ENCODE measurements at places on chromosomes 2 and 18.

DNA sequence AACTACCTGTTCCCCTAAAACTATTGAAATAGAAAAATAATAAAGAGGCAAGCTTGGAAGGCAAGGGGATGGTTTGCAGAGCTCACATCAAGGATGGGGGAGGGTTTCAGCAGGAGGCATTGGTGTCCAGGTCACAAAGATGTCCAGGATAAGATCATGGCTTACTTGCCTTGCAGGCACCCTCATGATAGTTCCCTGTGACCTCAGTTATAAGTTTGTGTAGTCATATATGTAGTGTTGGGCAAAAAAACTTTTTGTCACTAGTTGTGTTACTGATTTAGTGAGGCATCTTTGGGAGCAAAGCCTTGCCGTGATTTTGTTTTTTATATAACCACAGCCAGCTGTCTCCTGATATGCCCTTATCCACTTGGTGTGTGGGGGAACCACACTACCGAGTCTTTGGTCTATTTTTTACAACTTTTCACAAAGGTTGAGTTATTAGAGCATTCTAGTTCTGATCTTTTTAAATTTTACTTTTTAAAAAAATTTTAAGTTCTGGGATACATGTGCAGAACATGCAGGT is 53.3 kb downstream of the IL1R2 start:
- H3K27me3 ChIP-seq: no peaks in the 10 kb centered on the region
- H3K4me1 ChIP-seq: no peaks in the 10 kb centered on the region
- no peak overlapping the region for H3K4me3 ChIP-seq
- H3K27ac ChIP-seq: no peak overlapping the region

DNA sequence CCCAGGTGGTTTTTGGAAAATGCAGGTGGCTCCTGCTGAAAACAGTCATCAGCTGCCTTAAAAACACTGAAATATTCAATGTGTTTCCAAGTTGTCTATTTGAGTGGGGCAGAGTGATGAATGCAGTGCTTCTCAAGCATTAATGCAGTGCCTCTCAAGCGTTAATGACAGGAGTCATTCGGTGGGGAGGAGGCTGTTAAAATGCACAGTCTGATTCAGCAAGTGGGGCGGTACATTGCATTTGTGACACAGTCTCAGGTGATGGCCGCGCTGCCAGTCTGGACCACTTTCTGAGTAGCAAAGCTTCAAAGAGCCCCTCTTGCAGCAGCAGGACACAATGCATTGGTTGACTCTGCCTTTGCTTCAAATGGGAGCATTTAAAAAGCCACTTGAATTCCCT is 231.4 kb upstream of the RGPD4 start:
- no peaks in the 10 kb centered on the region for H3K27me3 ChIP-seq
- no peak overlapping the region for H3K4me3 ChIP-seq
- no peak overlapping the region for H3K27ac ChIP-seq
- no peaks in the 10 kb centered on the region for H3K36me3 ChIP-seq
- no peaks in the 10 kb centered on the region for H3K4me1 ChIP-seq
- no peak for DNase-seq

DNA sequence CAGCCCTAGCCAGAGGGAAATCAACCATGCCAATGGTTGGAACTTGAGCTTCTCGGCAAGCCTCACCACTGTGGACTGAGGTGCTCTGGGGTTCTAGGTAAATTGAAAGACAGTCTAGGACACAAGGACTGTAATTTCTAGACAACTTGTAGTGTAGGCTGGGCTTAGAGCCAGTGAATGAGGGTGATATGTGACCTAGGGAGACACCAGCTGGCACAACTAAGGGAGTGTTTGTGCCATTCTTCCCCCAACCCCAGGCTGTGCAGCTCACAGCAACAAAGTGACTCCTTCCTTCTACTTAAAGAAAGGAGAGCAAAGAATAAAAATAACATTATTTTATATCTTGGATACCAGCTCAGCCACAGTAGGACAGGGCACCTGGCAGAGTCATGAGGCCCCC is 1690.7 kb upstream of the TMEFF2 start:
- no peaks in the 10 kb centered on the region for H3K4me1 ChIP-seq
- H3K36me3 ChIP-seq: no peaks in the 10 kb centered on the region

DNA sequence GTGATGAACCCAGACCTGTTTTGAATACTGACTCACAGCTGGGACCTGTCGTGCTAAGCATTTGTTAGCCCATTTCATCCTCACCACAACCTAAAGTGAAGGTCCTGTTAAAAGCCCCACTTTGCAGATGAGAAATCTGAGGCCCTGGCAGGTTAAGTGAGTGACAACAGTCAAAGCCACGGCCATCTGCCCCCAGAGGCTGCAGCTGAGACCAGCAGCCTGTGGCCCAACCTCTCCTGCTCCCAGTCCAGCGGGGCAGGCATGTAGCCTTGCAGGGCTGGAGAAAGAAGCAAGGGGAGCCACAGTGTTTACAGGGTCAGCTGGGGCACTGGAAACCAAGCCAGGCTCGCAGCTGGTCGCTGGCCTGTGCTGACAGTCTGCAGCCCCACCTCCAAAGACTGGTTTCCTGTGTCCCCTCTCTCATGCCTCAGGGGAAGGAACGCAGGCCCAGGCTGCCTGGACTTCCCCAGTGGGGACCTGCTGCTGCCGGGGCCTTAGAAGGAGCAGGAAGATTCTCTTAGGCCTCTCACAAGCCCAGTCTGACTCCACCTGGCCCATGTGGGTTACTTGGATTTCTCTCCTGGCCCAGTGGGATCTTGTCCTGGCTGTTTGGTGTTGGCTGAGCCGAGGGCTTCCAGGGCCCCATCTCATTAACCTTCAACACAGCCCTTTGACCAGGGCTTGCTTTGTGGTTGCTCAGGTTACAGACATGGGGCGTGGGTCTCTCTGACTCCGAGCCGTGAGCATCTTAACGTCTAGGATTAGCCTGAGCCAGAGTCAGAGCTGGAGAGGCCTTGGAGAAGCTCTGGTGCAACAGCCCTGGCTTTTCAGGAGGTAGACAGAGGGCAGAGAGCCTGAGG is 1.7 kb downstream of the INPP5D start:
- peaks cover 9% of the 10 kb centered on the region for H3K36me3 ChIP-seq
- H3K4me3 ChIP-seq: peak overlapping the region; percentile 63
- peak overlapping the region; percentile 85 for H3K27ac ChIP-seq
- no peak for DNase-seq

- H3K4me3 ChIP-seq: no peak overlapping the region
- DNase-seq: no peak
- no peaks in the 10 kb centered on the region for H3K36me3 ChIP-seq
- H3K4me1 ChIP-seq: no peaks in the 10 kb centered on the region
- H3K27ac ChIP-seq: no peak overlapping the region
- H3K27me3 ChIP-seq: no peaks in the 10 kb centered on the region
Measured at GRCh38 chr2:143901185-143901842, 618.6 kb downstream of the ZEB2 start.

DNA sequence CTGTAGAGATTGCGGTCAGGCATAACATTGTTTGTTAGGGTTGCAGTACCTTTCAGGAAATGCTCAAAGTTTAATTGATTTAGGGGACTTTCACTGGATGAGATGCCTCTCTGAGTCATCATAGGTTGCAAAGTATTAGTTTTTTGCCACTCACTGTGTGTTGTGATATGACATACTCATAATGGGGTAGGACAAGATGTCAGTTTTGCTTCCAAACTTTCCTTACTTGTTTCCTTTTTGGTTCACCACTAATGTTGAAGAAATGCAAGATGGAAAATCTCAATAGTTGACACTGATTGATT is 35.0 kb upstream of the PTH2R start:
- H3K27ac ChIP-seq: no peak overlapping the region
- H3K27me3 ChIP-seq: no peaks in the 10 kb centered on the region
- H3K4me1 ChIP-seq: no peaks in the 10 kb centered on the region
- no peak for DNase-seq

- H3K36me3 ChIP-seq: no peaks in the 10 kb centered on the region
- DNase-seq: no peak
Measured at GRCh38 chr18:61953161-61953560, 60.4 kb upstream of the RNF152 start.

DNA sequence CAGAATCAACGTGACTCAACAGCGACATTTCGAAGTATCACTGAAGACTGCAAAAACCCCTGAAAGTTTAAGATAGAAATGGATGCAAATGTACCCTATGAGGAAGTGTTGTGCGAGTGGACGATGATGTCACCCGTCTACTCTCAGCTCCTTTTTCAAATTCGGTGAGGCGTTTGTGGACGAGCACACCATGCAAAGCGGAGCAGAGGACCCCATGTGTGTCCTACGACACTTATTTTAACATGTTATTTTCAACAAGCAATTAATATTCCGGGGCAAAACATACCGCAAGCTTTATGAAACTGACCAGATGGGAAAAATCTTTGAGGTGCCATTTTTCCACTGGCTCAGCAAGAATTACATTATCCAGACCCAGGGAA is 2.0 kb downstream of the PXDN start:
- H3K36me3 ChIP-seq: no peaks in the 10 kb centered on the region
- no peak for DNase-seq
- H3K4me1 ChIP-seq: no peaks in the 10 kb centered on the region
- H3K27ac ChIP-seq: no peak overlapping the region

- H3K27me3 ChIP-seq: no peaks in the 10 kb centered on the region
- H3K4me3 ChIP-seq: no peak overlapping the region
- no peak for DNase-seq
- H3K36me3 ChIP-seq: no peaks in the 10 kb centered on the region
- no peak overlapping the region for H3K27ac ChIP-seq
Measured at GRCh38 chr2:174198846-174199564, 49.3 kb downstream of the OLA1 start.

- no peaks in the 10 kb centered on the region for H3K4me1 ChIP-seq
- DNase-seq: no peak
- H3K36me3 ChIP-seq: peaks cover 4% of the 10 kb centered on the region
- no peak overlapping the region for H3K4me3 ChIP-seq
Measured at GRCh38 chr18:79922971-79923411, 28.5 kb downstream of the SLC66A2 start.

DNA sequence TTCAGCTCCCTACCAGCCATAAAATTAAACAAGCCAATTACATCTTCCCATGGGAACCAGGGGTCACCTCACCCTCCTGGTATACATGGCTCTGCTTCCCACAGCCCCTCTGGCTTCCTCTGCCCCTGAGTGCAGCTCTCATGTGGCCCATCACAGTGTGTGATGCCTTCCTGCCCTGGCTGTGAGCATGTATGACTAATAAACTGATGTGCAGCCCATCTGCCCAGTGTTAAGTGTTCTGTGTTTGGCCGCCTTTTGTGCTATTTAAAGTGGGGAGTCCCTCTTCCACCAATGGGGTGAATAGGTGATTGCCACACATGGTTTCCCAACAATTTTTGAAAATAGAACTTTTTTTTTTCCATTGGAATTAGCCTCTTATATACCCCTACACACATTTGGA is 87.7 kb upstream of the PIEZO2 start:
- H3K4me1 ChIP-seq: no peaks in the 10 kb centered on the region
- no peak overlapping the region for H3K27ac ChIP-seq
- H3K36me3 ChIP-seq: no peaks in the 10 kb centered on the region
- no peak for DNase-seq
- no peak overlapping the region for H3K4me3 ChIP-seq

DNA sequence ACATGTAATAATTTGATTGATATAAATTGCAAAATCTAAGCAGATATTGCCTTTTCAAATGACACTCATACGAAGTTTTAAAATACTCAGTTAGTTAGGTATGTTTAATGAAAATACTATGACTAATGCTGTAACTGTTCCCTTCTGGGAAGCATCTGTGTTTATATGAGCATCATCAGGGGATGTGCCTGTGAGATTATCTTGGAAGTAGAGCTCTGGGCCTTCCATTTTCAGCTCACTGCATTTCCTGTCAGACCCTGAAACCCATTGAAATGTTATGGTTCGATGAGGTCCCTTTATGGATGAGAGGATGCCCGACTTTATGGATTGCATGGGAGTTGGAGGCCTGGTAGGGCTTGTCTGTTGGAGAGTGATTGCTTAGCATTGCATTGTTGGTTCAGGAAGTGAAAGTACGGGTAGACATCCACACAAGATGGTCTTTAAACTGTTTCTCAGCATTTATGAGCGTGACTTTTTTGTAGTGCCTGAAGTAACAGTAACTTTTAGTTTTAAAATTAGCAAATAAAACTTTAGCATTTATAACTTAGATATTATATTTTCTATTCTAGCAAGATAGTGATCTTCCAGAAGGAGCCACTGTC is 28.7 kb downstream of the ELP2 start:
- H3K4me1 ChIP-seq: no peaks in the 10 kb centered on the region
- H3K27me3 ChIP-seq: no peaks in the 10 kb centered on the region
- peaks cover 76% of the 10 kb centered on the region for H3K36me3 ChIP-seq
- no peak overlapping the region for H3K4me3 ChIP-seq
- DNase-seq: no peak

DNA sequence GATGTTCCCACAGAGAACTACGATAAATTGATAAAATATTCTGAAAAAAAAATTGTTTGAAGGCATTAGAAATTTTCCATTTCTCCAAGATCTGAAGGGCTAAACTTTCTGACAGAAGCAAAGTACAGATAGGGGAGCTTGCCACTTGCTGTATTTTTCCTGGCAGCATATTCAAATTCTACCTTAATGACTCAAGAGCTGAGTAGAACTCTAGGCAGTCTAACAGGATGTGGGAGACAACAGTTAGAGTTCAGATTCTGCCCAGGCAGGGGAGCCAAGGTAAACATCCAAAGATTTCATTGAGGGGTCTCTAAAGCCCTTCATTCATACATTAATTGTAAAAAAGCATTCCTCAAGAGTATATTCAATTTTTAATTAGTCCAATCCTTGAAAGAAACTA is 46.0 kb upstream of the RIT2 start:
- H3K36me3 ChIP-seq: no peaks in the 10 kb centered on the region
- no peaks in the 10 kb centered on the region for H3K27me3 ChIP-seq
- H3K27ac ChIP-seq: no peak overlapping the region
- no peaks in the 10 kb centered on the region for H3K4me1 ChIP-seq

DNA sequence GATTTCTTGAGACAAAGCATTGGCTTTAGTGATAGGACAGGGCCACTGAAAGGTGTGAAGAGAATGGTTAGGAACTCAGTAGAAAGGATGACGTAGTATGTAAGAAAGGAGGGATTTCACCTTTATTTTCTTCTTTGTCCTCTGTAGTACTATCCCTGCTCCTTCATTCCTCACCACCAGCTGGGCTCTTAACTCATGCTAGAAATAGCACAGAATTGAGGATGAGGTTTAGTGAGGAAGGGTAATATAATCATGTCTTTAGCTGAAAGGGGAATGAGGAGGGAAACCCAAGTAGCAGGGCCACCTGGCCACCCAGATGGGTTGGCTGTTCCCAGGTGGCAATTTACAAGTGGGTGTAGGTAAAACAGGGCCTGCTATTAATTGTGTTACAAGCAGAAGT is 15.2 kb downstream of the ACVR2A start:
- no peak for DNase-seq
- no peak overlapping the region for H3K27ac ChIP-seq
- peaks cover 14% of the 10 kb centered on the region for H3K4me1 ChIP-seq
- H3K36me3 ChIP-seq: no peaks in the 10 kb centered on the region
- H3K27me3 ChIP-seq: no peaks in the 10 kb centered on the region

- H3K27ac ChIP-seq: no peak overlapping the region
- H3K27me3 ChIP-seq: no peaks in the 10 kb centered on the region
- peaks cover 4% of the 10 kb centered on the region for H3K4me1 ChIP-seq
- no peaks in the 10 kb centered on the region for H3K36me3 ChIP-seq
- no peak for DNase-seq
- H3K4me3 ChIP-seq: no peak overlapping the region
Measured at GRCh38 chr2:196293751-196294515, 122.6 kb upstream of the STK17B start.
